Sigmoid colon (tissue), 7 donors: ENCODE measurements at places on chromosomes 6 and 20. TPM values are rescaled to one million over a fixed set of nuclear protein-coding genes. Genes with fewer than 3 reads are reported as not detected.
A peak's percentile ranks its signal among the peaks of the same experiment; 100 is the strongest.

- DNase-seq = no peak
Measured at GRCh38 chr6:35381132-35381531, 38.8 kb downstream of the PPARD start.

- no peak for DNase-seq
Measured at GRCh38 chr6:42764911-42765648, 16.8 kb upstream of the BICRAL start.

The TMEM239 gene
- total RNA-seq = not detected

DNA sequence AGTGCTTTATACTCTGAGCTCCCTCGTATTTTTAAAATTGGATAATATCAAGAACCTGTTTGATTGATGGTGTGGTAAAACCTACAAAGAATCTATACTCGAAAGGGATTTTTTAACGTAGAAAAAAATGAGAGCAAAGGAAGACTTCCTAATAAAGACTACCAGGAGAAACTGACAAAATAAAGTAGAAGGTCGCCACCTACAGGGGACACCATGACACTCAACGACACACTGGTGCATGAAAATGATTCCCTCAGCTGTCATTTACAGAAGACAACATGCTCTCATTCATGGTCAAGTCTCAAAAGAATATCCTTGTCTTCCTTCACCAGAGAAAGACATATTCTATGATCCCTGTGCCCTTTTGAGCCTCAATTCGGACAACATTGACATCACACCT is 10.1 kb upstream of the NHSL1 start:
- DNase-seq = peak; percentile 65
